Central memory CD8-positive, alpha-beta T cell (primary cell): ENCODE measurements at places on chromosomes 2 and 18.

DNA sequence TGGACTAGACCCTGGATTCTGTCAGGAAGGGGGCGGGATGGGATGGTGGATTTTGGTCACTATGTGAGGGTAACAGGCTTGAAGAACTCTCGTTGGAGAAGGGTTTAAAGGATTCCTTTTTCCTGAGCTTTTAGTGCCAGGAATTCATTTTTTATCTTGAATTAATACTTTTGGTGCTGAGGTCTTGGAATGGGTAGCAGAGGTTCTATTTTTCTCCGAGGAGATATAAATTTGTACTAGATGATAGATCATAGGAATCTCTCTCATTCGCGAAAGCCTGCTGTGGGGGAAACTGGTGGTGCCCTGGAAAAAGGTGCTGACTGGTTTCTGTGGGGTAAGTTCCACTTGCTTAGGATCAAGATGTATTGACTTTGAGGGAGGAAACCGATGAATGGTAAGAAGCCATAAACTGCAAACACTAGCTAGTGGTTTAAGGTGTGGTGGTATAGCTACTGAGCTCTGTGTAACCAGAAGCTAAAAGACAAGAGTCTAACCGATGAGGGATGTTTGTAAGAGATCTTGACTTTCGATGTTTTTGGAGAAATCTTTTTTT is 706 bp downstream of the AGPS start:
- no peaks in the 10 kb centered on the region for H3K27me3 ChIP-seq
- H3K36me3 ChIP-seq = peaks cover 2% of the 10 kb centered on the region
- H3K4me1 ChIP-seq = peaks cover 56% of the 10 kb centered on the region
- H3K27ac ChIP-seq = peak overlapping the region; percentile 88
- no peak for DNase-seq

DNA sequence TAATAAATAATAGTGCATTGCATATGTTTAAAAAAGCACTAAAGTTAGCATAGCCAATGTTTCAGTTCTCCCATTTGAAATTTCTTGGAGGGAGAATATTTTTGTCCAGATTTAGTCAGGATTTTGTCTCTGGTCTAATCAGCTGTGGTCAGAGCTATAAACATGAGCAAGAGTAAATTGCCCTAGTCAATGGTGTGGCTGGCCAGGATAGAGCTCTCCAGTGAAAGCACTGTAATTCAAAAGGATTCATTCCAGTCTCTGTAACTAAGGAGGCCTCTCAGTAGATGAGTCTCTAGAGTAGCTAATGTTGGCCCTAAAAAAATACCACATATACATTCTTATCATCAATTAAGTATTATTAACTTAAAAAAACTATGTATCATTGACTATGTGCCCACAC is 241.6 kb downstream of the CDCA7 start:
- H3K27me3 ChIP-seq = peaks cover 36% of the 10 kb centered on the region
- no peak overlapping the region for H3K4me3 ChIP-seq
- no peaks in the 10 kb centered on the region for H3K36me3 ChIP-seq
- H3K27ac ChIP-seq = no peak overlapping the region
- no peak for DNase-seq

GRCh38 chr2:108920-109809 is 62.9 kb upstream of the FAM110C start:
- no peak overlapping the region for H3K4me3 ChIP-seq
- DNase-seq = no peak
- H3K4me1 ChIP-seq = no peaks in the 10 kb centered on the region

GRCh38 chr18:70151614-70152013 is 53.9 kb downstream of the RTTN start:
- H3K36me3 ChIP-seq = peaks cover 15% of the 10 kb centered on the region
- no peak overlapping the region for H3K27ac ChIP-seq
- H3K4me3 ChIP-seq = no peak overlapping the region
- H3K4me1 ChIP-seq = peaks cover 12% of the 10 kb centered on the region
- DNase-seq = no peak
- no peaks in the 10 kb centered on the region for H3K27me3 ChIP-seq

GRCh38 chr2:168611896-168612650 is 156.0 kb downstream of the CERS6 start:
- H3K4me3 ChIP-seq = no peak overlapping the region
- no peak for DNase-seq
- peaks cover 4% of the 10 kb centered on the region for H3K36me3 ChIP-seq
- H3K4me1 ChIP-seq = no peaks in the 10 kb centered on the region
- H3K27ac ChIP-seq = no peak overlapping the region

DNA sequence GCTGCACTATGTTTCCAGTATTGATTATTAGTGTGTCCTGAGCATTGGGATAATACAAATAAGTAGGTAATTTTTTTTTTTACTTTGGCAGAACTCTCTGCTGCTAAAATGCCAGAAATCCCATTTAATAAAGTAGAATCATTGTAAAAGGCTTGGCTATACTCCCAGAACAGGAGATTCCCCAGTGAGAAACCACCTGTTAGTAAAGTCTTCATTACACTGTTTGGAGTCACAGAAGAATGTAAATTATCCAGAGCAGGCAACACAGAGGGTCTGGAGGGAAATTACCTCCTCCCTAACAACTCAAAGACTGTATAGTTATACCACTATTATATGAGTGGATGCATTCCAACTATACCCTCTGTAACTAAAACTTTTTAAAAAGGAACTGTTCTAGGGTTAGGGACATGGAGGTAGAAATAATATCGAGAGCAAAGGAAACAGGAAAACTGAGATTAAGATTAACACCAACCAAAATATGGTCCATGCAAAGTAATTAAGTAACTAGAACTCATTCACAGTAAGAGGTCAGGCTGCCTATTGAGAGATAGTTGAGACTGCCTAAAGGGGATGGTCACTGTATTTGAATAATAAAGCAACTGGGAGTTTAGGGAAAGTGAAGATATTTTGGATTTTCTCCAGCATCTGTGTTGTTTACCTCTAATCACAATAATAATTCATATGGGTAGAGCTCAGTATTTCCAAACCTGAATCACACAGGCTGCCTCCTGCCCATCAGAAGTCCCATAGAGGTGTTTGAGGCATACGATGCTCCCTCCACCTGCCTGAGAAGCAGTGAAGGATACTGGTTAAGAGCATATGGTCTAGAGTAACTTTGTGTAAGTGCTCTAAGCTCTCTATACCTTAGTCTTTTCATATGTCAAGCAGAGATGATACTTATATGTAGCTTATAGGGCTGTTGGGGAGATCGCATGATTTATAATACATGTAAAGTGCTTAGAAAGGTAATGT is 34.4 kb downstream of the MAP2 start:
- no peak for DNase-seq
- no peak overlapping the region for H3K4me3 ChIP-seq
- H3K27me3 ChIP-seq = no peaks in the 10 kb centered on the region
